ENCODE measurements at places on chromosomes 5 and 9.
A peak's percentile ranks its signal among the peaks of the same experiment; 100 is the strongest.

GRCh38 chr5:140196115-140196814 lies 21.3 kb downstream of the CYSTM1 start:
- no peak for DNase-seq

DNA sequence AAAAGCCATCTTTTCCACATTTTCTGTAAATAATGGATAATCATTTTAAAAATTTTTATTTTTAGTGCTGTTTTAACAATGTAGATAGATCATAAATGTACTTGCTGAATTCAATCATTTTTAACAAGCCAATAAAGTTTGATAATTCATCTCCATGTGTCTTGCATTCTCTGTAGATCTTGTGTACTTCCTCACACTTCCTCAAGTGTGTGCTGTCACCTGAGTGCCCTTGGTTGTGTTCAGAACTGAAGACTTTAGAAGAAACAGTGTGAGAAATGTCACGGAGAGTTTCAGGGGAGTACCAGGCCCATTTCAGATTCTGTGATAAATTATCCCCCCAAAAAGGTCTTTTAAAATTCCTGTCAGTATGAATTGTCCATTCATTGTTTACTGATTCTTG lies 146.0 kb downstream of the NTRK2 start:
- no peak for DNase-seq

- no peak for DNase-seq
These were observed 11.7 kb upstream of the DOLPP1 start for GRCh38 chr9:129068990-129069861.

DNA sequence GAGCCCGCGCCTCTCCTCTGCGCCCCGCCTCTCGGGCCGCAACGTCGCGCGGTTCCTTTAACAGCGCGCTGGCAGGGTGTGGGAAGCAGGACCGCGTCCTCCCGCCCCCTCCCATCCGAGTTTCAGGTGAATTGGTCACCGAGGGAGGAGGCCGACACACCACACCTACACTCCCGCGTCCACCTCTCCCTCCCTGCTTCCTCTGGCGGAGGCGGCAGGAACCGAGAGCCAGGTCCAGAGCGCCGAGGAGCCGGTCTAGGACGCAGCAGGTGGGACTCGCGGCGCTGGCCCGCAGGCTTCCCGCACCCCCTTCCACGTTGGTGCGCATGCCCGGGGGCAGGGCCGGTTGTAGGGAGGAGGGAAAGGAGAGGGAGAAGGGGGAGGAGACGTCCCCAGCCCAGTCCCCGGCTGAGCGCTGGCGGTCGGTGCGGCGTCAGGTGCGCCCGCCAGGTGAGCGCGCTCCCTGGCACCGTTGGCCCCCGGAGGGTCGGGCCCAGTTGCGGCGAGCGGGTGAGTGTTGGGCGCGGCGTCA lies at the start of gene OCLN:
Gene OCLN, plus strand, starts transcription at position 400 of the 532 bp plus-strand sequence. CDS start 11,455 bp downstream, outside the sequence.
- DNase-seq = no peak

- no peak for DNase-seq
These were observed 456.4 kb downstream of the GADD45G start for GRCh38 chr9:90061187-90061586.

- DNase-seq = no peak
These were observed 48.0 kb upstream of the SAP30L start for GRCh38 chr5:154397652-154398406.

DNA sequence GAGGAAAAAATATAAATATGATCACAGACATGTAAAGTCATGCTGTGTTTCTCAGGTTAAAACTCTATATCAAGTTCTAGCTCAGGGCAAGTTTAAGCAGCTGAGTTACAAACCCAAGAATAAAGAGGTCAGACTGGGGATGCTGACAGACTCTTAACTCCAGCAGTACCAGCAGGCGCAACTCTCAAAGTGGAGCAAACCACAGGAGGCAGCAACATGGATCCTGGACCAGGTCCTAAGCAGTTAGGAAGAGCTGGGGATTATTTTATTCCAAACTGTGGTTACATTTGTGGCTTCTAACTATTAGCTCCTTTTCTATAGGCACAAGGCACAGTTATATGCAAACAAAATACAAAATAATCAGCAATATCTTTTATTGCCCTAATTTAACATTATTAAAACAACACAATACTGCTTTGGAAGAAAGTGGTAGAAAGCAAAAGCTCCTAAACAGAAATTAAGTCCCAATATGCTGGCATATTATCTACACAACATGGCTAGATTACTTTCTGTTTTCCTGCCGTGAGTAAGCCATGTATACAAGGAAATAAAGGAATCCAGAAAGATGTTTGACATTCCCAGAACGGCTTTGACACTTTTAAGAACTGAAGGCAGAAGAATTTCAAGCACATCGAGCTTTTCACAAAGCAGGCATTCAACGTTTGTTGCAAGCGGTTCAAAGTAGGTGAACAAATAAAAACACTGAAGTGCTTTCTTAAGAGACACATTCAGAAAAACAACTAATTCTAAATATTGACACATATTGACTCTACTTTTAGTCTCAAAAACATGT lies 378.8 kb upstream of the ZNF608 start:
- DNase-seq = no peak

GRCh38 chr5:119596046-119596445 lies 33.3 kb upstream of the FAM170A start:
- no peak for DNase-seq

DNA sequence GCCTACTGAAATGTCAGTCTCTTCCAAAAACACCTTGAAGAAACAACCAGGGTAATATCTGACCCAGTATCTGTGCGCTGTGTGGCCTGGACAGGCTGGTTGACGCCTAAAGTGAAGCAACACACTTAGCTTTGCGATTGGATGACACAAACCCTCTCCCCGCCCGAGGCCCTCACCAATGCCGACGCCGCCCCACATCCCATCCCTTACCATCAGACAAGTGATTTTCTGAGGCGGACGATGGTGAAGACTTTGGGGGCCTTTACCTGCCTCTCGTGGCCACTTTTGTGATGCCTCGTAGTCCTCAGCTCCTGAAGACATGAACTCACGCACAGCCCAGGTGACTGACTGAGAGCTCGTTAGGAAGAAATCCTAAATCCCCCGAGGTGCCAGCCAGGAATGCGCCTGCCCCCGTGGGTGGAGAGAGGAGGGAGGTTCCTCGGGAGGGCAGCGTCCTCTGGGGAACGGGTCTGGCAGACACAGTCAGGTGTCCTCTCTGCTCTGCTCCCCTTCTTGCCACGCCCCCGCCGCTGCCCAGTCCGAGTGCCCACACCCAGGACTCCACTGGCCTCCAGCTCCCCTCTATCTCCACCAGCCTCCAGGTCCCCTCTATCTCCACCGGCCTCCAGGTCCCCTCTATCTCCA lies 31.0 kb upstream of the RXRA start:
- DNase-seq = no peak

GRCh38 chr5:154516475-154516874 lies 38.4 kb upstream of the HAND1 start:
- DNase-seq = no peak

- no peak for DNase-seq
These were observed 356.5 kb downstream of the CCDC171 start for GRCh38 chr9:15909297-15909696.

DNA sequence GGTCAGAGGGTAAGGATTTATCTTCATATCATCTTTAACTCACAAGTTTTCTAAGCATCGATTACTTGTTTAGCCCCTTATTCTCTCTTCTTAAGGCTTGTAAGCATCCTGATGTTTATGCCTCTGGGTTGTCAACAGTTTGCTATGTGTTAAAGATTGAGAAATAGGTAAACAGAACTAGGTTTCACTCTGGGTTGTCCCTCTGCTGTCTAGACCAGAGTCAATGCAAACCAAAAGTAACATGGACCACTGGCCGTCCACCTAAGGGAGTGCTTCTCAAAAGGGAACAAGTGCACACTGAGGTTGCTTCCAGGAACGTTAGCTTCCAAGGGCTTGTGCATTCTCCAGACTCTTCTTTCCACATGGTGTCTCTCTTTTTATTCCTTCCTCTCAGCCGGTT lies 39.9 kb upstream of the HAPLN1 start:
- no peak for DNase-seq

- DNase-seq = no peak
These were observed 68.1 kb downstream of the ARL15 start for GRCh38 chr5:54242297-54242696.

DNA sequence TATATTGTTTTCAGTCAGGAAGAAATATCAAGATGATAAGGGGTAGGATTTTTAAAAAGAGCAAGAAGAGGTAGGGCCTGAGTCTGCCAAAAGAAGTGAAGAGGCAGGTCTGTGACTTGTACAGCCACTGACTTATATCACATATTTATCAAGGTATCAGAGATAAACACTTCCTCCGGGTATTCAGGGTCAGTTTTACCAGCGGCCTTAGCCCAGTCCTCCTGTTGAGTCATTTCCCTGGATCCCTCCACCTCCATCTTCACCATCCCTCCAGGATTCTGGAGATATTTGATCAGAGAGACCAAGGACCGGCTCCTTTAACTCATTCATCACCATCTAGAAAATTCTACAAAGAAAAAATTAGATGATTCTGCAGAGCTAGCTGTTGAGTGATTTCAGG lies 375.7 kb upstream of the TUSC1 start:
- DNase-seq = no peak

DNA sequence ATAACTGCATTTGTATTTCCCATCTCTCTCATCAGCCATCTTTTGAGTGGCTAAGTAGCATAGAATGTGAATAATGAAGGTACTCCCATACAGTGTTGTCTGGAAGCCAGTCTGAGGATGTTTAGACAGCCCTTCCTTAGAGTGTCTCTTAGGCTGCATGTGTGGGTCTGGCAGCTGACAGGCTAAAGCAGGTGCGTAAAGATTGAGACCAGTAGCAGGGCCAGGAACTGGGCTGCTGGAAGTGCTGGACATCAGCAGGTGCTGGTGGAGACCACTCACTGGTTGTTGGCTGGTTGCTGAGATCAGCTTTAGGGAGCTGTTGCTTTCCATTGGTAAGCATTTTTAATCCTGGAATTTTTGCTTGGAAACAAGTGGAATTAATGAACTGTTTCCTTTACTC lies 197.5 kb downstream of the PCSK5 start:
- DNase-seq = no peak

DNA sequence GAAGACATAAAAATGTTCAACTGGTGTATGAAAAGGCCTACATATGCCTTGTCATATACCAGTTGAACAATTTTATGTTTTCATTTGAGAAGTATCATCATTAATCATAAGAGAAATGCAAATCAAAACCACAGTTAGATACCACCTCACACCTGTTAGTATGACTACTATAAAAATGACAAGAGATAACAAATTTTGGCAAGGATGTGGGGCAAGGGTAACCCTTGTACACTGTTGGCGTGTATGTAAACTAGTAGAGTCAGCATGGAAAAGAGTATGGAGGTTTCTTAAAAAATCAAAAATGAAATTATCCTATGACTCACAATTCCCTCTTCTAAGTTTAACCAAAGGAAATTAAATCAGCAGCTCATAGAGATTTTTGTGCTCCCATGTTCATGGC lies 250.4 kb upstream of the ST8SIA4 start:
- DNase-seq = no peak

GRCh38 chr9:84953252-84953773 lies 283.8 kb downstream of the NTRK2 start:
- DNase-seq = no peak

DNA sequence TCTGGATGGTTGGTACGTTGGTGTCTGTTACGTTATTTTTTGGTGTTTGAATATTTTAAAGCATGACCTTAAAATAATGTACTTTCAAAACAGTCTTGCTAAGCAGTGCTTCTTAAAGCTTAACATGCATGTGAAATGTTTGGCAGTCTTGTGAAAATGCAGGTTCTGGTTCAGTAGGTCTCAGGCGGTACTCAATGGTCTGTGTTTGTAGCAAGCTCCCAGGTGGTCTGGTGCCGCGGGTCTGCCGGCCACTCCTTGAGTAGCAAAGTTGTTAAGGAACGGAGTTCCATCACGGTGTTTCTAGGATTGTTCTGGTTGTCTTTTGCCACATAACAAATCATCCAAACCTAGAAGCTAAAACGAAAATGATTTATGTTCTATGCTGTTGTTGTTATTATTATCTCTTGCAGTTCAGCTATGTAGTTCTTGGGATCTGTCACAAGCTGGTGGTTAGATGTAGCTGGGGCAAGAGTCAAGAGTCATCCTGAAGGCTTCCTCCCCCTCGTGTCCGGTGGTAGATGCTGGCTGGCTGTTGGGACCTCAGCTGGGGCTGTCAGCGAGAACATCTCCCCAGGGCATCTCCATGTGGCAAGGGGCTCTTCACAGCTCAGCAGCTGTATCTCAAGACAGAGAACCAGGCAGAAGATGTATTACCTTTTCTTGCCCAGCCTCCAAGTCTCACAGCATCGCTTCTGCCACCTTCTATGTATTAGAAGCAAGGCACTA lies 186.8 kb downstream of the PALM2AKAP2 start:
- no peak for DNase-seq

DNA sequence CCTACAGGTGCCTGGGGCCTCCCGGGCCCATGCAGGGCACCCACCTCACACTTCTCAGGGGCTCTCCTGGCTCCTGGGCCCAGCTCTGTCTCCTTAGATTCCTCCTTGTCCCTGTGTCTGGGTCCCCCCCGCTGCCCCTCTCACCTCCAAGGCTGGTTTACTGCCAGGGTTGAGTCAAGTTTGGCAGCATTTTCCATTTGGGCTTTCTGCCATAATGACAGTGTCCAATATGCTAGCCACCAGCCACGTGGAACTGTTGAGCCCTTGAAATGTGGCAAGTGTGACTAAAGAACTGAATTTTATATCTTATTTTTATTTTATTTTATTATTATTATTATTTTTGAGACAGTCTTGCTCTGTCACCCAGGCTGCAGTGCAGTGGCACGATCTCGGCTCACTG lies 1.9 kb downstream of the TTC16 start:
- peak; percentile 24 for DNase-seq

- DNase-seq = no peak
These were observed 352.3 kb downstream of the SLCO4C1 start for GRCh38 chr5:101943784-101944183.

DNA sequence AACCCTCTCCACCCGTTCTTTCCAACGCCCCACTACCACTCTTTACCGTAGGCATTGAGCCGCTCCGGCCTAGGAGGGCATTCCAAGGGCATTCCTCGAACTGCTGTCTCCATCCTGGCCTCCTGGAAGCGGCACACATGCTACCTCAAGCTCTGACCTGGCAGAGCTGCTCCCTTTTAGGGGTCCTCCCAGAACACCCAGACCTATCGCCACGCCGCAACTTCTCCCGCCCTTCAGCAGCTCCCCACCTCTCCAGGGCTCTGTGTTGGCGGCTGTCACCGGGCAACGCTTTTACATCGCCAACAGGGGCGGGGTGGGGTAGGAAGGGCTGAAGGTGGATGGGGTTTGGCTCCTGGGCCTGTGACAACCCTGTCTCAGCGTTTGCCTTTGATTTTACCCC lies 4.6 kb upstream of the MYORG start:
- DNase-seq = no peak

- DNase-seq = no peak
These were observed 30.4 kb downstream of the SLC31A2 start for GRCh38 chr9:113181165-113181564.

- DNase-seq = no peak
These were observed 5.0 kb downstream of the MTMR12 start for GRCh38 chr5:32307769-32308194.

DNA sequence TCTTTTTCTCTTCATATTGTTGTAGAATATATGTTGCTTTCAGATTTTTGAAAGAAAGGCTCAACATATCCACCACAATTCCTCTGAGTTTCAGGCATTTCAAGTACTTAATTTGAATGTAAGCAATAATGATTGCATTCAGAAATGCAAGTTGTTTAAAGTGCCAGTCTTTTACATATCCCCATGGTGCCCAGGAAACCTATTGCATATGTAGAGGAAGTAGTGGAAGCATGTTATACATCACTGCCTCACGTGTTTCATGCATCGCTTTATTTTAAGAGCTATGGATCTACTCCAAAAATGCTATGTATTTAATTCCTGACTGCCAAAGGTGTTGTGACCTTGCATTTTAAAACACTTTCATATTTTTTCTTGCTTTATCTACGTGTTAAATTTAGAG lies 28.1 kb downstream of the CPEB4 start:
- no peak for DNase-seq
